ENCODE measurements at places on chromosomes 5 and 9. TPM values are rescaled to one million over a fixed set of nuclear protein-coding genes. Genes with fewer than 3 reads are reported as not detected.

GRCh38 chr9:89315482-89315881 lies 2.8 kb upstream of the SECISBP2 start:
- peaks cover 40% of the 10 kb centered on the region for H3K4me1 ChIP-seq
- no peaks in the 10 kb centered on the region for H3K36me3 ChIP-seq
- DNase-seq, result no peak
- no peak overlapping the region for H3K4me3 ChIP-seq
- H3K27ac ChIP-seq, result no peak overlapping the region
- H3K27me3 ChIP-seq, result no peaks in the 10 kb centered on the region

DNA sequence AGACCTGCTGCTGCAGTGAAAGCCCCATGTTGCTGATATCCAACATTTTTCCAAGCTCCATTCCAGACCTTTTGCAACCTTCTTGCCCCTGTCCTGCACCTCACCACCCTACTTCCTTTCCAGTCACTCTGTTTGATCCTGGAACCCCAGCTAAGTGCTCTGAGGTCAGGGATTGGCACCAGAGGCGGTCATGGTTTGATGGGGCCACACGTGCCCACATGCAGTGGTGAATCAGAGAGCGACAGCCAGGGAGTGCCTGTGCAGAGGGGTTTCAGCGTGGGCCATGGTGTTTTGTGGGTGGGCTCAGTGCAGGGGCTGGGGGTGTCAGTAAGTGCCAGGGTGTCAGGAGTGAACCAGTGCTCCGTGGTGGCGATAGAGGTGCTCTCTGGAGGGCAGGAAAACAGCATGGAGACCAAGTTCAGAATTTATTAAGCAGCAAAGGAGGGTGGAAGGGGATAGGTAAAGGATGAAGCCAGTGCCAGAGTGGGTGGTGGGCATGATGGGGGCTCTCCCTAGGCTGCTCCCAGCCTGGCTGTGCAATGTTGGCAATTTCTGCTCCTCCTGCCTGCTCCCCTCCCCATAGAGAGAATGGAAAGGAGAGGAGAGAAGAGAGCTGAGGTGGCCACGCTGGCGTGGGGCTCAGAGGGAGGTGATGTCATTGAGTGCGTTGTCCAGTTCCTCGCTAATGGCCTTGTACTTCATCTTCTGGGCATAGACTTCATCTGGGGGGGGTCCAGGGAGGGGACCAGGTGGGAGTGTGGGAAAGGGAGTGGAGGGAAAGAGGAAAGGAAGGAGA lies 7.0 kb downstream of the TPM2 start:
- H3K4me3 ChIP-seq, result no peak overlapping the region
- no peaks in the 10 kb centered on the region for H3K4me1 ChIP-seq
- H3K36me3 ChIP-seq, result no peaks in the 10 kb centered on the region
- no peaks in the 10 kb centered on the region for H3K27me3 ChIP-seq

DNA sequence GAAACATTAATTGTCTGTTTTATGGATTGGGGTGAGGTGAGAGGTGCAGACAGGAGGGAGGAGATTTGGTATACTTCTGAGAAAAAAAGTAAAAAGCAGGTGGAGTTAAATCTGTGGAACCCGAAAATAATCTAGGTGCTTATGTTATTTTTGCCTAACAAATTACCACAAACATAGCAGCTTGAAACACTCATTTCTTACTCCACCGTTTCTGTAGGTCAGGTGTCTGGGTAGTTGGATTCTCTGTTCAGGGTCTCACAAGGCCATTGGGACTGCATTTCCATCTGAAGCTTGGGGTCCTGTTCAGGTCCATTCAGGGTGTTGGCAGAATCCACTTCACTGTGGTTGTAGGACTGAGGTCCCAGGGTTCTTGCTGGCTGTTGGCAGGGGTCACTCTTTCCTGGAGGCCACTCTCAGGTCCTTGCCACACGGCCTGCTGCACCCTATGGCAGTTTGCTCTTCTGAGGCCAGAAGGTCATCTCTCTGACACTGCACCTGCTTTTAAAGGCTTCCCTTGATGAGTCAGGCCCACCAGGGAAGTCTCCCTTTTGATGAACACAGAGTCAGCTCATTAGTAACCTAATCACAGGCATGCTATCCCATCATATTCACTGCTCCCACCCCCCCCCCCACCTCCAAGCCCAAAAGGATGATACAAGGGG lies 82.2 kb downstream of the TRIO start:
- H3K4me1 ChIP-seq, result no peaks in the 10 kb centered on the region
- H3K36me3 ChIP-seq, result no peaks in the 10 kb centered on the region
- H3K4me3 ChIP-seq, result no peak overlapping the region
- no peak overlapping the region for H3K27ac ChIP-seq

DNA sequence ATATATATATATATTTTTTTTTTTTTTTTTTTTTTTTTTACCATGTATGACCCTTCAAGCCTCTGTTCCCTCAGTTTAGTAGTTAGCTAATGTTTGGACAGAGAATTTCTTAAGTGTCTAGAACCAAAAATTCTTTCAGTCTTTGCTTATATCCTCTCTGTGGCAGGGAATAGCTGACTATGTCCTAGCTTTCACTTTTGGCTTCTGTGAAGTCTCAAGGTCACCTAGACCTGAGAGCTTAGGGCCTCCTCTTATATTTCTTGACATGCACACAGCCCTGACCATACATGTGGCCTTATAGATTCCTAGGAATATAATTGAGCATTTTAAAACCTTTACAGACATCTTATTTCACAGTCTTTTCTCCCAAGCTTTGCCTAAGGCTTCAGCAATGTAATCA lies 930.8 kb upstream of the CDH9 start:
- no peak overlapping the region for H3K4me3 ChIP-seq
- DNase-seq, result no peak
- no peaks in the 10 kb centered on the region for H3K4me1 ChIP-seq
- no peak overlapping the region for H3K27ac ChIP-seq
- H3K27me3 ChIP-seq, result no peaks in the 10 kb centered on the region

GRCh38 chr5:133083901-133084300 lies 32.1 kb downstream of the HSPA4 start:
- H3K36me3 ChIP-seq, result no peaks in the 10 kb centered on the region
- DNase-seq, result no peak
- no peaks in the 10 kb centered on the region for H3K4me1 ChIP-seq
- H3K27ac ChIP-seq, result no peak overlapping the region
- H3K4me3 ChIP-seq, result no peak overlapping the region
- H3K27me3 ChIP-seq, result no peaks in the 10 kb centered on the region

DNA sequence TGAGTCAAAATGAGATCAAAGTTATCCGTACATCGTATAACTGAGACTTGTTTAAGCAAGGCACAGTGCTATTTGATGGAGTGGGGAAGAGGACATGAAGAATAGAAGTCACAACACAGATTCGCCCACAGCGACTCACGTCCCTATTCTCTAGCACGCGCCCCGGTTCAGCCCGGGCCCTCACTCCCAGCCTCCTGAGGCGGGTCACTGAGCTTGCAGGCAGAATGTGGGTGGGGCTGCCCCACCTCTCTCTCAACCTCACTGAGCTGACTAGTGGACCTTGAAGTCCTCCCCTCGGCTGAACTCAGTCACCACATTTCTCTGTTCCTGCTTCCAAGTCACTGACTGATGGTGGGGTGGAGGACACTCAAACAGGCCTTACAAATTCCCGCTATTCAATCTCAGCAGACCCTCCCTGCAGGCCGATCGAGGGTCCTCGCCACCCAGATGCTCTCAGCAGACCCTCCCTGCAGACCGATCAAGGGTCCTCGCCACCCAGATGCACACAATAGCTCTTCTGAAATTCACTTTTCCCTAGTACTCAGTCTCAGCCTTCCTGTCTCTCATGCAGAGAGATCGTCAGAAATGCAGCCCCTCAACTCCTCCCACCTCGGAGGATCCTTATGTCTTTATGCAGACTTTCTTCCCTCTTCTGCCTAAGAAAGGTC lies 12.9 kb downstream of the GLDC start:
- no peaks in the 10 kb centered on the region for H3K36me3 ChIP-seq
- no peaks in the 10 kb centered on the region for H3K4me1 ChIP-seq
- DNase-seq, result no peak
- H3K27me3 ChIP-seq, result peaks cover 7% of the 10 kb centered on the region
- H3K4me3 ChIP-seq, result no peak overlapping the region

- DNase-seq, result no peak
- H3K4me3 ChIP-seq, result no peak overlapping the region
- no peaks in the 10 kb centered on the region for H3K27me3 ChIP-seq
- H3K4me1 ChIP-seq, result no peaks in the 10 kb centered on the region
- no peaks in the 10 kb centered on the region for H3K36me3 ChIP-seq
Measured at GRCh38 chr9:124102363-124102762, 90.8 kb downstream of the LHX2 start.

The BNC2 gene
- total RNA-seq, result not detected

The SHOC1 gene
- not detected for total RNA-seq

The SH3RF2 gene
- total RNA-seq, result not detected

Data from CD8-positive, alpha-beta memory T cell (primary cell).